ENCODE measurements at places on chromosomes 12 and 14.

DNA sequence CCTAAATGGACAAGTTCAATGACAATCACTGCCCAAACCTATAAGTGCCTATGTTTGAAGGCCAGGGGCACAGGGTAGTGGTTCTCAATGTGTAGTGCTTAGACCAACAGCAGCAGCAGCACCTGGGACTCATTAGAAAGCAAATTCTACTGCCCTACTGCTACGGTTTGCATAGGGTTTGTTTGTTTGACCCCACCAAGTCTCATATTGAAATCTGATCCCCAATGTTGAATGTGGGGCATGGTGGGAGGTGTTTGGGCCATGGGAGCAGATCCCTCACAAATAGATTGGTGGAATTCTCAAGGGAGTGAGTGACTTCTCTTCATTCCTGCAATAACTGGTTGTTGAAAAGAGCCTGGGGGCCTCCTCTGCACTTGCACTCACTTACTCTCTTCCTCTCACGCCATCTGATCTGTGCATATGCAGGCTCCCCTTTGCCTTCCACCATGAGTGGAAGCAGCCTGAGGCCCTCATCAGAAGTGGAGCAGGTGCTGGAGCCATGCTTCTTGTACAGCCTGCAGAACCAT lies 39.5 kb downstream of the PPM1H start:
- DNase-seq: no peak

GRCh38 chr14:29144621-29145020 lies 378.0 kb downstream of the FOXG1 start:
- DNase-seq: no peak

DNA sequence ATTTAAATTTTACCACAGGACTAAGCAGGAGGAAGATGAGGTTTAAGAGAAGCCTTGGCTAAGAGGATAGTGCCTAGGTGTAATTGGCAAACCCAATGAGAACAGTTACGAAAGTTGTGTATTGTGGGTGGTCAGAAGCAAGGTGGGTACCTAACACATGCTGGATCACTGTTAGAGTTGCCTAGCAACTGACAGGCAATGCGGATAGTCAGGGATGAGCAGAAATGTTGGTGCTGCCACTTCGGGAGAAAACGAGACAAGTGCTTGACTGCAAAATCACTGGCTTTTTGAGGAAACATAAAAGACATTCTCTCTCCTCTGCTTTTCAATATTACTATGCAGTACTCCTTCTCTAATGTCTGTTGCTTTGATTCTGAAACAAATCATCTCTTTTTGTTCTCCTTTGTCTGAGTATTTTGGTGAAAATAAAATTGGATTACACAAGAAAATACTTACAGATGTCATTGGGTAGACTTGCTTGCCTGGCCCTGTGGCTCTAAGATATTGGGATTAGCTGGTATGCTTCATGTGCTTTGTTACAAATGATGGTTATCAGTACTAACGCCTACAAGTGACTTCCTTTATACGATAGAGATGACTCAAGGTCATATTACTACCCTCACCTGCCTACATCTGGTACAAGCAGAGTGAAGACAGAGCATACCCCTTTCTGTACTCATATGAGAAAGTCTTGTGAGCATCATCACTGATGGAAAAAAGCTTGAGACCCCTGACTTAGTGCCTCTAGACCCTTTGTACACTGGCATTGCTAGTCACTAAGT lies 48.0 kb downstream of the TDP1 start:
- no peak for DNase-seq

- DNase-seq: no peak
These were observed 41.4 kb downstream of the ACTN1 start for GRCh38 chr14:68937471-68938270.

DNA sequence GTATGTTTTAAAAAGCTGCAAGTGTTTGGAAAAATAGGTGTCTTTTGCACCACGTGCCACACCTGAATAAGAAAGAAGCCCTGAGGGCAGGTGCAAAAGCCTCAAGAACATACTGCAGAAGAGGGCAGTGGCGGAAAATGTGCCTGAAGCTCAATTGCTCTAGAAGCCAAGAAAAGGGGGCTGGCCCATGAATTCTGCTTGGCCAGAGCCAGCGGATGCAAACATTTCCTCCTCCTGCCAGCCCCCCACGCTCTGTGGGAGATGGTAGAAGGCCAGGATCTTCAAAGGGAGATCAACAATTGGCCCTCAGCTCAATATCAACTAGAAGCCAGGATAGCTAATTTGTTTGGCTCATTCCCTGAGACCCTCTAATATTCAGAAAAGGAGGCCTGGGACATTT lies 80.3 kb upstream of the TMEM132D start:
- DNase-seq: no peak

GRCh38 chr14:100065942-100066574 lies 836 bp downstream of the EVL start:
- DNase-seq: no peak

DNA sequence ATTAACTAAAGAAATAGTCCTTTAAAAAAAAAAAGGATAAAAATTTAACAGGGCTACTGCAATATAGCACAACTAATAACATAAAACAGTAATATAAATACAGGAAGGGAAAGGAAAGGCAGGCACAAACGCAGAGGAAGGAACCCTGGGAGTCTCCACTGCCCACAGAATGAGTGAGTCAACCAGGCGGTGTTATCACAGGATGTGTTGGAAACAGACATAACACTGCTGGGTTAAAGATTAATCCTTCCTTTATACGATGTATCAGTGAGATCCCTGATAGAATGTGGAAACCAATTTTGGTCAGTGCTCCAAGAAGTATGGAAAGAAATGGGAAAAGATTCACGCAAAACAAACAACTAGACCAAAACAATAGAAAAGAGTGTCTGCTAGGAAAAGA lies 47.9 kb downstream of the FGD6 start:
- DNase-seq: no peak

GRCh38 chr14:41824441-41824840 lies 217.8 kb downstream of the LRFN5 start:
- no peak for DNase-seq

- no peak for DNase-seq
These were observed 78.5 kb downstream of the PTPN21 start for GRCh38 chr14:88476214-88476774.

DNA sequence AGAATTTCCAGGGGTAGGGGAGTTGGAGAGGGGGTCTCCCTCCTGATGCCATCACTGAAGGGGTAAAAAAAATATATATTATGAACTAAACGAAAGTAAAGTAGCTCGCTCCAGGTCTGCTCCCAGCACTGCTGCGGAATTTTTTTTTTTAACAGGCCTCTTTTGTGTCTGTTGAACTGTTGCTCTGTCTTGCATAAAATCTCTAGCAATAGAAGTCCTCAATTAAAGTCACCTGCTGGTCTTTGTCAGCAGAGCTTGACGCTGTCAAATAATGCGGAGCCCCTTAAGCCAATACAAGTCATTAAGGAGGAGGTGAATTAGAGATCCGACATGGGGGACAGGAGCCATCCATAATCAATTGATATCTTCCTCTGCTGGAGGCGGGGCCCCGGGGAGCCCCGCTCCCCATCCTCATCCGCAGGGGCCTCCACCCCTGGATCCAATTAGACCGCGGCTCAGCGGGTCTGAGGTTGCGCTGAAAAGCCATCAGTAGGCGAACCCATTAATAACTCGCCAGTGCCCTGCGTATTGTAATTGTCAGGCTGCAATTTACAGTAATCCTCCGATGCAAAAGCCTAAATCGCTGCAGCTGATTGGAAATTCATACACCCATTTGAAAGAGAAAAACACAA lies 85.6 kb downstream of the DICER1 start:
- no peak for DNase-seq

DNA sequence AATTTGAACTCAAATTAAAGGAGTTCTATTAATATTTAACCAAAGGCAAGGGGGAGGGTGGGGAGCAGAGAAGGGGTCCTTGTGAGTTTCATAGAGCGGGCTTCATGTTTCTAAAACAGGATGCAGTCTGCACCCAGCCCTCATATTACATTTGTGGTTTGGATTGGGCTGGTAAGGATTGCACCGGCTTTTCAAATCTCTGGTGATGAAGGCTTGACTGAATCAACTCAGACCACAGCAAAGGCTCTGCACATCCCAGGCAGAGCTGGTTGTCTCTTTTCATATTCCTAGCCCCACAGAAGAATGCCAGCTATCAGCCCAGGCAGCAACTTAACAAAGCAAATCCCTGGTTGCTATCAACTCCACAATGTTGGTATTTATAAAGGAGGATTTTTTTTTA lies 1221.4 kb downstream of the VRK1 start:
- no peak for DNase-seq

DNA sequence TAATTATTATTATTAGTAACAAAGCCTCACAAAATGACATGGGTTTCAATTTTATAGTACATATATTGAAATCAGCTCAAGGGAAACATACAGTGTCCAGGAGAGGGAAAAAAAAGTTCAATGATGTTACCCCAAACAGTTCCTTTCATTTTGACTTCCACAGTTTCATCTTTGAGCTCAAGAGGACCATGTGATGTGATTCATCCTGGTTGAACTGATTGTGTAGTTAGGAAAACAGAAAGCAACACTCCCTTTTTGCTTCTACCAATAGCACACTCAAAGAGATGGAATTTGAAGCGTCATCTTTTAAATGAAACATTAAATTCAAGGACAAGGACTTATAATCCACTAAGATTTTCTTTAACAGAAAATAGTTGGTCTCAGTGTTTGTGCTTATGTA lies 461.0 kb downstream of the FOXG1 start:
- no peak for DNase-seq

DNA sequence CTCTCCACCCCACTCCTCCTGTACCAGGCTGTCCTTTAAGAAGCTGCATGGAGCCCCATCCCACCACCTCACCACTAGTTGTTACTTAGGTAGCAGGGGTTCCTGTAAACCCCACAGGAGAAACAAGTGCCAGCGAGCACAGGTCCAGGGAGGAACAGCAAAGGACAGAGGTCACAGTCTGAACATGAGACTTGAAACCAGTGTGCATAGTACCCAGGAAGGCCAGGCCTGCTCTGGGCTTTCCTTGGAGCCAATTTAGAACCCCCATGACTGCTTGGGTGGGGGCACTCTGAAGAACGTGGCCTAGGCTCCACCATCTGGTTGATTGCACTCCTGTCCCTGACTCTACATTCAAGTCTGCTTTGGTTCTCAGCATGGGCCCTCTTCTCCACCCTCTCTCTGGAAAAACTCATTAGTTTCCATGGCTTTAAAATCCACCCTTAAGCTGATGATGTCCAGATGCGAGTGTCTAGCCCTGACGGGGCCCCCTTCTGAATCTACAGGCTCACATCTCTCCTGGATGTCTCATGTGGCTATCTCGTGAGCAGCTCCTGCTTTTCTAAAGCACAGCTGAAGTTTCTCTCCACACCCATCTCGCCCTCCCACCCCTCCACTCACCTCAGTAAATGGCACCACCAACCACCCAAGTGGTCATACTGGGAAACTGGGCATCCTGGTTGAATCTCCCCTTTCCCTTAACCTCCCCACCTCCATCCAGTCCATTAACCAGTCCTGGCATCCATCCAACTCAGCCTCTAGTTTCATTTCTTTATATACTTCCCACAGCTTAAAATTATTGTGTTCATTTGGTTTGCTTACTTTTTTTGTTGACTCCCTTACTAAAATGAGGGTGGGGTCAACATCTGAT lies 8.4 kb downstream of the KRT3 start:
- DNase-seq: no peak

GRCh38 chr12:57191410-57191809 lies 25.2 kb upstream of the NXPH4 start:
- DNase-seq: no peak
